ENCODE measurements at places on chromosomes 6 and 20.
A peak's percentile ranks its signal among the peaks of the same experiment; 100 is the strongest.

DNA sequence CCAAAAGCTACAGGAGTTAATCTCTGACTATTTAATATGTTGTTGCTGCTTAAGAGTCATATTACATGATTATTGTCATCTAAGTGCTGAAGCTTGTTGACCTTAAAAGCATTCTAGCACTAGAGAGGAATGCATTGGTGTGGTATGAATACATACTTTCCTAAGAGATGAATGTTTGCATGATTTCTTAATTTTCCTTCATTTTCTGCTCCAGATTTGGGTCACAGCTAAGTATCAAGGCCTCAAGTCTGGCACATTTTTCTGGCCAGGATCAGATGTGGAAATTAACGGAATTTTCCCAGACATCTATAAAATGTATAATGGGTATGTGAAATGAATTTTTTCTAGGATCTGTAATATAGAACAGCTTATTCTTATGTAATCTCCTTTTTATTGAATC, 53.6 kb downstream of the ENPP1 start:
- DNase-seq = no peak

- DNase-seq = no peak
Measured at GRCh38 chr20:7323957-7324356, 556.5 kb downstream of the BMP2 start.

DNA sequence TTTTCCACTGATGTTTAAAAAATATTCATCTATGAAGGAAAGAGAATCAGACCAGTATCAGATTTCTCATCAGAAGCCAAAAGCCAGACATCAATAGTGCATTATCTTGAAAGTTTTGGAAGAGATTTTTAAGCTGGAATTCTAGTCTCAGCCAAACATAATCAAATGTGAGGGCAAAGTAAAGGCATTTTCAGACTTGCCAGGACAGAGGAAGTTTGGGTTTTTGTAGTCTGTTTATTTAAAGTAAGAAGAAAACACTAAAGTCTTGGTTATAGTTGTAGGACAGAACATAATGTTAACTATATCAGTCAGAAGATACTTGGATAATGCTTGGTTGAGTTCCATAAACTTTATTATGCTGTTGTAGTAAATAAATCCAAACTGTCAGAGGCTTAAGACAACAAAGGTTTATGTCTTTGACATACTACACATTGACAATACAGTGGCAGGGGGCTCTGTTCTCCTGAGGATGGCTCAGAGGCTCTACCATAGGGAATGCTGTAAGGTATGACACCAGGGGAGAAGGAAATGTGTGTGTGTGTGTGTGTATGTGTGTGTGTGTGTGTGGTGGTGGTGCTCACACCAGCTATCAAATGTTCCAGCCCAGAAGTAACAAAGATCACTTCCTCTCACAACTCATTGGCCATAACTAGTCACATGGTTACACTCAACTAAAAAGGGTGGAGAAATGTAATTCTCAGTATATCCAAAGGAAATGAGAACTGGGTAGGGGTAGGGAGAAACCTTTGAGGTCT, 26.7 kb upstream of the YWHAB start:
- DNase-seq = no peak

- DNase-seq = no peak
Measured at GRCh38 chr6:146423452-146423851, 120.2 kb upstream of the RAB32 start.

GRCh38 chr6:118661831-118662230, 10.4 kb upstream of the CEP85L start:
- DNase-seq = no peak

- DNase-seq = no peak
Measured at GRCh38 chr20:37686762-37687477, 6.9 kb upstream of the CTNNBL1 start.

DNA sequence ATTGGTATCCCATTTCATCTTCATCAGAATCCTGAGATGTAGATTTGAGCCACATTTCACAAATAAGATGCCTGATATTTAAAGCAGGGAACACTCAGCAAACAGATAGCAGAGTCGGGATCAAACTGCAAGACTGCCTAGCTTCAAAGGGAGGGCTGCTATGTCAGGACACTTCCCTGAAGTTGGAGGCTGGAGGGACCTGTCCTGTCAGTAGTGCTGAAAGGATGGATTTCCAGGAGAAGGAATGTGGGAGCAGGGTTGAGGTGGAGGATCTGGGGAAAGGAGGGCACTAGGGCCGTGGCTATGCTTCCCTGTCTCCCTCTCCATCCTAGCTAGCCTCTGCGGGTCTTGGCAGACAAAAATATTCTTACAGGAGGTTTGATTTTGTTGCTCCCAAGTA, 32.2 kb downstream of the COX4I2 start:
- DNase-seq = no peak

DNA sequence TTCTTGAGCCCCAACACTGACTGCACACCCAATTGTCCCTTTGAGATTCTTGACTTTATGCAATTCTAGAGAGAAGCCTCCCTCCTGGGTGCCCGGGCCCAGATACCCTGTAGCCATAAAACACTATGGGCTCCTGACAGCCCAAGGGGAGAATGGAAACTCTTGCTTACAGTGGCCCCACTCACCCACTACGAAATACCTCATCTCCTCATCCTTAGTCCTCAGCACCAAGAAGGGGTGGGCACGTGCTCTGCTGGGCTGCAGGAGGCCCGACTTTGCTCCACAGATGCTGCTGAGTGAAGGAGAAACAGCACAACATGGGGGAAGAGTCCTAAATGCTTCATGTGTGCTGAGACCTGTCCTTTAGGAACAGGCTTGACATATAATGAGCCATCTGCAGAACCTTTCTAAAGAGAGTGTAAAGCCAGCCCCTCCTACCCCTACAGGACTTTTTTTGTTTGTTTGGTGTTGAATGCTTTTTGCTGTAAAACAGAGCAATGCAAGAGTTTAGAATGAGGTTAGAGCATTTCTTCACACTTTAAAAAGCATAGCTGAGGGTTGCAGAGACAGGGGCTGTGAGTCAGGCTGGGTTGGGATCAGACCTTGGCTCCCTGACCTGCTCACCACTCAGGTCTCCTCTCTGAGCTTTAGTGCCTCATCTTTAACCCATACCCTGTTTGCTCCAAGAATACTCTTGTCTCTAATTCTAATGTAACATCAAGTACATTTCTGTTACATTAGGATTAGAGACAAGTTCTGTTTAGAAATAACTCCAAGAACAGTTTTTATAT, 17.6 kb upstream of the SIRPG start:
- no peak for DNase-seq

DNA sequence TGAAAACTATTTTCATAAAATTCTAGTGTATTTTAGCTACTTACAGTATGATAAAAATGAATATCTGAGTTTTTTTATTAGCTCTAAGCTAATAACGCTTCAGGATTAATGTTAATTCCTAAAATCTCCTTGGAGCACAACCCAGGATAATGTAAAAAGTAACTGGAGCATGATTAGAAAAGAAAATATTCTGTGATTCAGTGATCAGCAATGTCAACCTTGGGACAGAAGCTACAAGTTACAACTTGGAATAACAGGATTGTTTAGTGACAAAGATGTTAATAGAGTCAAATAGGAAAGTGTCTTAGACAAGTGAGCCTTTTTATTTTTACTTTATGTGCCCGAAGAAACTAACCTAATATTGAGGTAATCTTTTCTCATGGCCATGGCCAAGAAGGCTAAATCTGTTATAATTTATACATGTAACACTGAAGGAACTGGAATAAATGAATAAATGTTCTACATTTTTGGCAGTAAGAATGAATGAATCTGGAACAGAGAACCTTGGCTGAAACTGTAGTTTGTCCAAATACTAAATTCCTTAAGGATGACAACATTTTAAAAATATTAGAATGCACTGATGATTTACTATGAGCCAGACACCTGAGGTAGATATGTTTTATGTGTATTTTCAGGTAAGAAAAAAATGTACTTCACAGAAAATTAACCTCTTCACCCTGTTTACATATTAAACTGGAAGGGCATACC, 994.0 kb downstream of the GRIK2 start:
- no peak for DNase-seq

- no peak for DNase-seq
Measured at GRCh38 chr6:105986998-105987397, 99.1 kb upstream of the PRDM1 start.

- DNase-seq = no peak
Measured at GRCh38 chr6:80544976-80545722, 438.7 kb downstream of the BCKDHB start.

DNA sequence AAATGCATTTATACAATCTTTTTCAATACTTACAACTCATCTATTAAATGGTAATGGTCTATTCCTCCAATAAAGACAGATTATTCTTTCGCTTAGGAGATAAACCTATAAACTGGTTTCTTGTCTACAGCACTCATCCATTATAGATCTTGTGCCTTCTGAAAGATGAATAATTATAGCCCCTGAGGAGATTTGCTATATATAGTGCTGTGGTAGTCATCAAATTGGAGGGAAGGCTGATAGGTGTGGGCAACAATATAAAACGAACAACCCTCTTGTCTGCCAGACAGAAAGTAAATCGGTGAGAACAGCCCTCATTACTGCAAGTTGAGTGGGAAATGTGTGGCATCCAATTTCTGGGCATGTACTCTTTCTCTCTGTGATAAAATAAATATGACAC, 292.5 kb upstream of the CNR1 start:
- DNase-seq = no peak

DNA sequence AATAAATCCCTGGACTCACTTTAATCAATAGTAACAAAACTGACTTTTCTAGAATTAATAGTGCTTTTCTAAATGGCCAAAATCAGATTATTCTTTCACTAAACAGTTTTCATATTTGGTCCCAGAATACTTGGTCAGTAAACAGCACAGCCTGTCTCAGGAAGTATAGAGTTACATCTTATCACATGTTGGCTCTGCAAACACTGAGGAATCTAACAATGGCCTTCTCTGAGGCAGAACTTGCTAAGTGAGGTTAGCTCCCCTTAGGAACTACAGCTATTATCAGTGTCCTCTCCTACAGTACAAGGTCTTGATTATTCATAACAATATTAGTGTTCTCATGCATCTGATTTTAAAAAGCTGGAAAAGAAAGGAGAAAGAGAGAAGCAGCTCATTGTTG, 1622.8 kb downstream of the HACE1 start:
- no peak for DNase-seq

DNA sequence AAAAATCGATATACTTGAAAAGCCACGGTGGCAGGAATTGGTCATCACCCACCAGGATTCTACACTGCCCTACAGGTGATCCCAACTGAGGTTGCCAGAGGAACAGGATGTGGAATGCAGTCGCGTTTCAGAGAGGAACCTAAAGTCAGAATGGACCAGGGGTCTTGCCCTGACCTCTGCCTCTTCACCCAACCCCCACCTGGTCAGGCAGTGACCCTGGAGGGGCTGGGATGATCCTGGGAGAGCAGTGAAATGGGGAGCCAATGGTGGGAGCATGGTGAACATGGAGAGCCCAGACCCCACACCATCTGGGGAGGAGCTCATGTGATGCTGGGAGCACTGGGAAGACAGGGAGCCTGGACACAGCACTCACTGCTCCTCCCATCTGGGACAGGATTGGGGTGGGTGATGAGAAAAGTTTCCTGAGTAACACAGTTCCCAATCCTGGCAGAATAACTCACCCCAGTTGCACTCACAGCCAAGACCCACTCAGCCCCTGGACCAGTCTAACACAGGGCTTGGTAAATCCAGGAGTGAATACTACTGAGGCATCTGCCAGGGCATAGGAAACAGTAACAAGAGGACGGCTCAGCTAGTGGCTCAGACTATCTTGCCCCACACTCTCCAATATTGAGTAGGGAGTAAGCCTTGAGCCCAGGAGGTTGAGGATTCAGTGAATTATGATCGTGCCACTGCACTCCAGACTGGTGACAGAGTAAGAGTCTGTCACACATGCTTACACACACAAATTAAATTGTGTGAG, 1.7 kb upstream of the ULBP2 start:
- no peak for DNase-seq

- DNase-seq = no peak
Measured at GRCh38 chr6:79250107-79250514, 15.6 kb upstream of the HMGN3 start.

- no peak for DNase-seq
Measured at GRCh38 chr6:52735071-52735470, 28.2 kb downstream of the GSTA2 start.

DNA sequence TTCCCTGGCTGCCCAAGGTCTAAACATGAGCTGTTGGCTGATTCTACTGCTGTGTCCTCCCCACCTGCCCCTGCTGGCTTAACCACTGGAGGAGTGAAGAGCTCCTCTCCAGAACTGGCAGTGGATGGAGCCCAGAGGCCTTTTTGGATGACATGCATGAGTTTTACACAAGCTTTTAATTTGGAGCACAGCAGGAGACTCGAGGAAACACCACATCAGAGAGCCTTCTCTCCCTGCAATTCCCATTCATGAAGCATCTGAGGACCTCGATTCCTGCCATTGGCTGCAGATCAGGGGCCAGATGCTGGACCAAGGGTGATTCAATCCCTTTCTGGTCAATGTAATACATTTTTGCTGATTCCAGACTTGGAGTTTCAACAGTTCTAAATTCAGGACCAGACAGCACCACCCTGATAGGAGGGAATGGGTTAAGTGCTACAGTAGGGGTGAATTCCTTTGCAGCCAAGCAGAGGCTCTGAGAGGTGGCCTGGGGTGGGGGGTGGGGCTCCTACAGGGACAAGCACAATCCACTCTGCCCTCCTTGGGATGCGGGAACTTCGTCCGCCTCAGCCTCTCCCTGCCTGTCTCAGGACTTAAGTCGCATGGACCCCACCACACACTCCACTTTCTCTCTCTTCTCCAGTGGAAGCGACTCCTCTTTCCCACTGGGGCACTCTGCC, 599 bp upstream of the PSORS1C1 start:
- no peak for DNase-seq

GRCh38 chr20:51660672-51661608, 107.2 kb downstream of the ATP9A start:
- DNase-seq = no peak

GRCh38 chr6:68876792-68877493, 241.9 kb downstream of the ADGRB3 start:
- DNase-seq = no peak

DNA sequence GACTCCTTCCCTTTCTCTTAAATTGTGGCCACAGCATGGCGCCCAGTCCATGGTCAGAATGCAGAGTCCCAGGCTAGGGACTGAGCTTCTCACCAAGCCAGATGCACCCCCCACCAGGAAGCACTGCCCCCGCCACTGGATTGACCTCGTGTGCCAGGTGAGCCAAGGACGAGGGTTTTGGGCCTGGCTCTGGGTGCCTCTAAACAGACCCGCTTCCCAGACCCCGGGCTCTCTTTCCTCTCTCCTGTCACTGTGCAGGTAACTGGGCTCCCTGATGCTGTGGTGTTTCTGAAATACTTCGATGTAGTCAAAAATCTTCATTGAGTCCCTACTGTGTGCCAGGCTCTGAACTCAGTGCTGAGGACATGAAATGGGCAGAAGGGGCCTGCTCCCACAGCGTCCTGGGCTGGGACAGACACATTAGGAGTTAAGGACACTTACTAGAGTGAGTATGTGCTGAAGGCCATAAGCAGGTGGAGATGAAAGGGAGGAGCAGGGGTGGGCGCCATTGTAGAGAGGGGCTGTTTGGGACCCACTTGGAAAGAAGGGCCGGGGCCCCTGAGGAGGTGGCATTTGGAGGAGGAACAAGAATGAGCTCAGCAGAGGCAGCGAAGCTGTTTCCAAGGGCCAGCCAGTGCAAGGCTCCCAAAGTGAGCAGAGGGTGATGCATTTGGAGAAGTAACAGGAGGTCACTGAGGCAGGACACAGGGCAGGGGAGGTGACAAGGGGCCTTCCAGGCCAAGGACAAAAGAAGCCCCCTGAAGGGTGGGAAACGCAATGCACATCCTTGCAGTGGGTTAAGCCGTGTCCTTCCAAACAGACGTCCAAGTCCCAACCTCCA, 217.1 kb downstream of the ANKRD60 start:
- DNase-seq = no peak

- DNase-seq = peak; percentile 85
Measured at GRCh38 chr6:164749221-164750064, 560.0 kb downstream of the C6orf118 start.

Data from NCI-H1092 (cell line).